Naive thymus-derived CD8-positive, alpha-beta T cell (primary cell): ENCODE measurements at places on chromosomes 5 and 9.

DNA sequence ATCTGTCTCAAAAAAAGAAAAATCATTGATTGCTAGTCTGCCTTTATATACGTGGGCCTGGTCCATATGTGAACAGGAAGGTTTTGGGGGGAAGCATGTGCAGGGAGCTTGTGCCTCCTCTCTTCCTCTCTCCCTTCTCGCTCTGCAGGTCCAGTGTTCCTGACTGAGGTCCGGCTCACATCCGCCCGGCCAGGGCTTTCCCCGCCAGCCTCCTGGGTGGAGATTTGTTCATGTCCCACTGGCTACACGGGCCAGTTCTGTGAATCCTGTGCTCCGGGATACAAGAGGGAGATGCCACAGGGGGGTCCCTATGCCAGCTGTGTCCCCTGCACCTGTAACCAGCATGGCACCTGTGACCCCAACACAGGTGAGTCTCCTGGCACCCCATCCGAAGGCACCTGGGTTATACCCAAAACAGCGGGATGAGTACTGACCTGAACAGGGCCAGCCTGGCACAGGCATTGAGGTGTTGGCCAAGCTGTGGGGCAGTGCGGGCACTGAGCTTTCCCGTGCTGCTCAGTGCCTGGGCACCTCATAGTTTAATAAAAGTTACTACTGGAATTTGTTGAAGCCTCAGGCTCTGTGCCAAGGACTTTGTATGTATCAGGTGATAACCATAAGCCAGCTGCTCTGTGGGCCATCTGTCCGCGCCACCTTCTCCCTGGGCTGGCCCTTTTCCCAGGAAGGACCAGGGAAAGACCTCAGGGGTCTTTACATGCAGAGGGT is 39.4 kb upstream of the AIF1L start:
- no peak for DNase-seq

- DNase-seq: no peak
Measured at GRCh38 chr9:78158286-78158685, 77.6 kb upstream of the CEP78 start.

- no peak for DNase-seq
Measured at GRCh38 chr5:73998489-73998888, 372.5 kb downstream of the ARHGEF28 start.

- DNase-seq: no peak
Measured at GRCh38 chr9:109558718-109559151, 60.6 kb upstream of the PTPN3 start.

- no peak for DNase-seq
Measured at GRCh38 chr5:5751498-5751897, 329.0 kb downstream of the ICE1 start.

DNA sequence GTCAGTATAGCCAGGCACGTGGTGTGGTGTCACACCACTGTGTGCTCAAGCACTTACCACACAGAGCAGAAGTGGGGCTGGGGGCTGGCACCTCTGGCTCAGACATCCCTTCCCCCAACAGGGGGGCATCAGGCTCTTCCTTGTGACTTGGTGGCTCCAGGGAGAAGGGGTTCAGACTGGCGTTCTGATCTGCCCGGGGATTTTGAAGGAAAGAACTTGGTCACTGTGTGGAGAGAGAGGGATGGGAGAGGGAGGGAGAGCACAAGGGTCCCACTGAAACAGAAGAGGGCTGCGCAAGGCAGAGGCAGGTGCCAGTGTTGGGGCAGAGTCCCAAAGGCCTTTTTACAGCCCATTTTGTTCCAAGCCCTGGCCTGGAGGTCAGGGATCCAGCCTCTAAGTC is 109.7 kb upstream of the ALDH1B1 start:
- DNase-seq: no peak

DNA sequence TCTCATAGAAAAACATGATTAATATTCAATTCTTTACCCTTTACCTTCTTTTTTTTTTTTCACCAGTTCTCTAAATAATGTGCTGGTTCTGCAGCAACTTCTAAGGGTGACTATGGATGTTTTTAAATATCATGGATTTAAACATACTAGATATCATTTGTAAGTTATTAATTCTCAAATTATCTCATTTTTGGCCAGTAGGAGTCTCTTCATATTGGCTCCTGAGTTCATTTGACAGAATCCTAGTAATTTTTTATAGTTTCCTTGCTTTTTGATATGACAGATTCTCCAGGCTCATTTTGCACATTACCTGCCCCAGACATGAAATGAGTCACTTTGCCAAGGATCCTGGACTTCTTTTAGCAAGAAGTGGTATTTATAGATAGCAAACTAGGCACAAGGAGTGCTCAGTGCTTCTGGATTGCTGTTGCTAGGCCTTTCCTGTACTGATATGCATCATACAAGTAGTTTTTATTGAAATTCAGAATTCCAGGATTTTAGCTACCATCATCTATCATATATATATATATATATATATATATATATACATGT is 201.3 kb upstream of the IL12B start:
- DNase-seq: no peak

DNA sequence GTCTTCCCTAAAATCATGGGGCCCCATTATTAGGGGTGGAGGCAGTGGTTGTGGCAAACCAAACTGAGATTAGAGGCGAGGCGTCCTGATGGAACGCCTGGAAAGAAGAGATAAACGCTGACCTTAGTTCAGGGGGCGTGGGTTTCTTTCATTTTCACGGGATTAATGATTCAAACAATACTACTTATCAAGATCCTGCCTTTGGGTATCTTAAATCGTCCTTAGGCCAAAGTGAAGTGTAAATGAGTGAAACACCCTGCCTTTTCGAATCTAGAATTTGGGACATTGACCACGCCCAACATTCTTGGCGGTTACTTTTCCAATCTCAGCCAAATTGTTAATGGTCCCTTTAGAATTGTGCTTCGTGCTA is 1.0 kb upstream of the UBTD2 start:
- peak; percentile 8 for DNase-seq

GRCh38 chr5:96229188-96229587 is 203.9 kb downstream of the PCSK1 start:
- no peak for DNase-seq
